ENCODE measurements at places on chromosomes 16 and 17.

- no peak for DNase-seq
Measured at GRCh38 chr17:44543213-44543904, 13.9 kb upstream of the FZD2 start.

GRCh38 chr17:75681289-75681688 is 14.2 kb downstream of the SAP30BP start:
- DNase-seq = no peak

DNA sequence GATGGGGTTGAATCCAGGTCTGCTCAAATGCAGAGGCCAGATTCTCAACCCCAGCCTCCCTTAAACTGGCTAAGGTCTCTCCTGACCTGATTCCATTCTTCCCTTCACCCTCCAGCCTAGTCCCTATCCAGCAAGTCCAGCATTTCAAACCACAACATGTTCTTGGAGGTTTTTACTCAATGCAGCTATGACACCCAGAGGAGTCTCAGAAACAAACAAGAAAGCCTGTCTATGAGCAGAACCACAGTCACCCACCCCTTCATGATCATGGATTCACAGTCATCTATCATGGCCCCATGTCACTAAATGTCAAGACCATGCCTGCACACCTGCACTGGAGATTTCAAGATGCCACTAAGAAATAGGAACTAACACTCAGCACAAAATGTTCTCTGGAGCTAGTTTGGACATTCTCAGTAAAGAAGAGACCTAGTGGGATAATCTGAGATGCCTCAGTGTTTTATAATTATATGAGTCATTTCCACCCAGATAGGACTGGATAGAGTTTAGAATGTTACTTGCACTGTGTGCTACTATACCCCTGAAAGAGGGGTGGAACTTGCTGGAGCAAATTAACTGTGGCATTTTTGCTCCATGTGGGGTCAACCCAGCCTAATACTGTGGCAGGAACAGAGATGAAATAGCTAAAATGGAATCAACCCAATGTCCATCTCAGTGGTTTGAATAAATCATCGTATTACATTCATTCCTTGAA is 9.5 kb upstream of the METTL22 start:
- no peak for DNase-seq

DNA sequence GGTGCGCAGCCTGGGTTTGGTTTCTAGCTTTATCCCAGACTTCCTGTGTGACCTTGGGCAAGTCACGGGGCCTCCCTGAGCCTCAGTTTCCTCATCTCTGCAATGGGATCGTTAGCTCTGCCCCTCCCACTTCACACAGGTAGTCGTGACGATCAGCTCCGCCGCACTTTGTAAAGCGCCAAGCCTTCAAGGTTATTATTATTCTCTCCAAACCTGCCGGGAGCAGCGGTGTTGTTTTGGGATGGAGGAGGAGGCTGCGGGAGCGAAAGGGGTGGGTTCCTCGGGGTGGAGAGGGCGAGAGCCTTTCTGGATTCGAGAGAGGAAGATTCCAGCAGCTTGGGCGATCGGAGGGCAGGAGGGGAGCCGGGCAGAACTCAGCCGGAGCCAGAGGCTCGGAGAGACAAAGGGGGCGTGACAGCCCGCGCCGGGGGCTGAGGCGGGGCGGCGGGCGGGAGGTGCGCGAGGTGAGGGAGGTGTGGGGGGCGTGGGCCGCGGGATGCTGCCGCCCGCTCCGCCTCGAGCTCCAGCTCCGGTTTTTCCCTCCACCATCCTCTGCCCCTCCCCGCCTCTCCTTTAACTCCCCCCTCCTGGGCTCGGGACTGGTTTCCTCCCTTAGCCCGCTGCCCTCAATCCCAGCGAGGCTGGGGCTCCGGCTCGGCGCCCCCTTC is at the start of gene EFNB3:
TSS of gene EFNB3 (plus strand) at position 602 of the 668 bp plus-strand sequence. CDS start 397 bp downstream, outside the sequence.
- DNase-seq = no peak

GRCh38 chr16:30760577-30761426 is 1.1 kb downstream of the CFAP119 start:
- DNase-seq = no peak

DNA sequence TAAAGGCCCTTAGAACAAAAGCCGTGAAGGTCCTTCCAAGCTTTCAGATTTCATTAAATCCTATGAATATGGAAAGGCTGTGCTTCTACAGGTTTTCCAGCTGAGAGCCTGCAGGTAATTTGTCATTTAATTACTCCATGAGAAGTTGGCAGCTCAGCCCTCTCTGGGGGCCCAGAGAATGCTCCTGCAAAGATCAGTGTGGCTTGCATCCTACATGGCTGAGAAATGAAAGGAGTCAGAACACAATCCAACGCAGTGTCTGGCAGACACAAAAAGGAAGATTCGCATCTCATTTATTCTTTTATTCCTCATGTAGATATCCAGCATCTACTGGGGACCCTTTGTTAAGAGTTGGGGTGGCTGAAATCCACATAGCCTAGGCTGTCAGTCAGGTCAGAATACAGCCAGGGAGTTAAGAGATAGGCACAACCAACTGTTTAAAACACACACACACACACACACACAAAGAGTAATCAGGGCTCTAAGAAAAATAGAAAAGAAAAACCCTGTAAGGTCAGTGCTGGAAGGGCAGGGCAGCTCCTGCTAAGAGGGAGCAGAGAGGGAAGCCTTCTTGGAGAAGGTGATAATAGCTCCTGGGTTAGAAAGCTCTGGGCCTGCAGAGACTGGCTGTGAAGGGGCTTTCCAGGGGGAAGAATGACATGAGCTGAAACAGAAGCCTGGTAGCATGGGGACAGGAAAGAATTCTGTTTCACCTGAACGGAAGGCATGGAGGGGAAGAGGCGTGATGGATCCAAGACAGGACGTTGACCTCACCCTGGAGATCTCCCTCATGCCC is 46.9 kb upstream of the WSCD1 start:
- no peak for DNase-seq

GRCh38 chr16:56874800-56875199 is 9.8 kb downstream of the SLC12A3 start:
- DNase-seq = no peak

- DNase-seq = no peak
Measured at GRCh38 chr16:15607700-15608396, 35.1 kb downstream of the MARF1 start.

DNA sequence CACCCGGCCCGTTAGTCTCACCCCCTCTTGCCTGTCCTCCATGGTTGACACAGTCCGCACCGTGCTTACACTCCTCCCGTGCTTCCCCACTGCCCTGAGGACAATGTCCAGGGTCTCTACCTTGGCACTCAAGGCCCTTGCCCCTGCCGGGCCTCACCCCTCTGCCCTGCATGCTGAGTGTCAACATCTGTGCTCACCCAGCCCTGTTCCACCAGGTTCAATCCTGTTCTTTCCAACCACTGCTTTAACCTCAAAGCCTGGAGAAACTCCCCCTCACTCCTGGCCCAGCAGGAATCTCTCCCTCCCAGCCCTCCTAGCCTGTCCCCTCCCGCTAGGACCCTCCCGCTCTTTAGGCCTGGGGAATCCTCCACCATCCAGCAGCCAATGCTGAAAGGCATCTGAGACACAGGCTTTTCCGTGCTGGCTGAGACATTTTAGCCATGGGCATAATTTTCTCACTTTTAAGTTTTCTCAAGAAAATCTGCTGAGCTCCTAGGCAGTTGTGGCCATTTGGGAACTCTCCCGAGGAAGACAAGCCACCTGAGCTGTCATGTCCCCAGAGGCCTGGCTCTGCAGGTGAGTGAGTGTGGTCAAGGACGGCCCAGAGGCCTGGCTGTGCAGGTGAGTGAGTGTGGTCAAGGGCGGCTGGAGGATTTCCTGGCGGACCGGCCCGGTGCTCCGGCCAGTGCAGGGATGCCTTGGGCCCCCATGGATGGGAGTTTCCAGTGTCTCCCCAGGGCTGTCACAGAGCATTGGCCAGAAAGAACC is 10.8 kb upstream of the P2RX1 start:
- DNase-seq = no peak
